ENCODE measurements at places on chromosomes 7 and 10.

GRCh38 chr7:24705461-24705954 is 51.8 kb downstream of the GSDME start:
- DNase-seq, result no peak

DNA sequence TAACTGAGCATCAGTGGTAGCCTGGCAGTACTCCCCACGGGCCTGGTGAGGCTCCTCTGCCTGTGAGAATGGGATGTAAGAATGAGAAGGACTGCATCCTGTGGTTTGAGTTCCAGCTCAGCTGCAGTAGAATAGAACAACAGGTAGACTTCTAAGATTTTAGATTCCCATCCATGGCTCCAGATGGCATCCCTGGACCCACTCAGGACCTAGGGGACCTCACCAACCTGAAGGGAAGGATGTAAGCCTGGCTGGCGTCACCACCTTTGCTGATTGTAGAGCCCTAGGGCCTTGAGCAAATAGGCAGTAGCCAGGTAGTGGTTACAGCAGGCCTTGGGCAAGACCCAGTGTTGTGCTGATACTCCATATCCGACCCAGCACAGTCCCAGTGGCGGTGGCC is 9.6 kb upstream of the AOC1 start:
- DNase-seq, result no peak

DNA sequence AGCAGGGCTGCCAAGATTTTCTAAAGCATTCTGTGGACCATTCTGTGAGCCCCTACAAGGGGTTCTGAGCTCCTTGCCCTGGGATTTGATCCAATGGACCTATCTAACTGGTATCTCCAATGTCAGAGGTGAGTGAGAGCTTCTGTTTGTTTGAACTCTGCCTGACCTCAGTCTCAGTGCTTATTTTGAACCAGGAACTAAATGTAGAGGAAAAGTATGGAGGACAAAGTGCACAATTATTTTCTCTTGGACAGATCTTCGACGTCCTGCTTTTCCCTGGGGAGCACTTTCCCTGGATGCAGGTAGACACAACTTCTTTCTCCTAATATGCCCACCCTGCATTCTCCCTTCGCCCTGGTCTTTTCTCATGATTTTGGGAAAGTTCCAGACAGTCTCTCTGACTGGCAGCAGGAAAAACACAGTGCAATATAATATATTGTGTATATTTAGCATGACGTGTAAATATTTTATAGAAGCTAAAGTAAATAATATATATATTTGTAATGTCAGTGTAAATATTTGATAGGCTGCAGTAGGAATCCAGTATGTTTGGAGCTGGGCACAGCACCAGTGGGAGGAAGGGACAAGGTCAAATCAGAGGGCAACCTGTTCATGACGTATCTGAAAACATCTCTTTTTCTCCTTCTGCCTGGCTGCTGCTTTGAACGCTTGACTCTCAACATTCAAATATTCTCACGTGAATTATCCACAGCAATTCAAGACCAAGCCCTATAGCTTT is 184.0 kb upstream of the LYZL1 start:
- no peak for DNase-seq

GRCh38 chr10:84101042-84101441 is 38.3 kb upstream of the GHITM start:
- no peak for DNase-seq
